Skeletal muscle cell (primary cell): ENCODE measurements at places on chromosomes 16 and 17.

DNA sequence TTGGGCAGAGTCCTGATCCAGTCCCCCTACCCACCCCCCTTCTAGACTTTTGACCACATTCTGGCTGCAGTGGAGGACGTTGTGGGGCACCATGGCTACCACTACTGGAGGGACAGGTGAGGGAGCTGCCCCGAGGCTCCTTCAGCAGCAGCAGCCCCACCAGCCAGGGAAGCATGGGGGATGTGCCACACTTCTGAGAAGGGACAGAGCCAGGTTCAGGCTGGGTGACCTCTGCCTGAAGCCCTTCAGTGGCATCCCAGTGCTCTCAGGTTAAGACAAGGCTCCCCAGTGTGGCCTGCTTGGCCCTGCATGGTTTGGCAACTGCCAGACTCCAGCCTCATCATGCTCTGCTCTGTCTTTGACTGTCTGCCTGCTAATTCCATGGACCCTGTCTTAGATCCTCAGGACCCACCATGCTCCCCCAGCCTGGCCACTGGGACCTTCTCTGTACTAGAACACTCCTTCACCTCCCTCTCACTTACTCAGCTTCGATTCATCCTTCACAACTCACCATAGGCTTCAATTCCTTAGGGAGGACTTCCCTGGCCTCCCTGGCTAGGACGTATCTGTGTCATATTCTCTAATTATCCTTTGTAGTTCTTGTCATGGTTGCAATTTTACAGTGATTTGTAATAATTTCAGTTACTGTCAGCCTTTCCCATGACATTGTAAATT lies 8.8 kb downstream of the SLC9A5 start:
- DNase-seq, result no peak

GRCh38 chr16:48622456-48623303 lies 12.7 kb upstream of the N4BP1 start:
- no peak for DNase-seq

DNA sequence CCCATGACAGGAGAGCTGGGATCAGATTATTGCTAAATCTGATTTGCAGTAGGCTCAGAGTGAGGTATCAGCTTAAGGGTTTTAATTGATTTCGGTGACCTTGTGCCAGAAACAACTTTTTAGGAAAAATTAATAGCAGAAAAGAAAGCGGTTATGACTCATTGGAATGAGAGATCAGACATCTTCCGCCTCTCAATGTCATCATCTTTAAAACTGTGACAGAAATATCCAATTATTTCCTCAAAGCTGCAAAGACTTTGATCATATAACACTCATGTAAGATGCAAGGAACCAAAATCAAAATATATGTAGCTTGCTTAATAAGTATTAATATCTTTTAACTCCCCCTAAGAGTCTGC lies 190.1 kb upstream of the FOXF1 start:
- DNase-seq, result no peak

GRCh38 chr17:32268734-32269288 lies 3.2 kb downstream of the RHBDL3 start:
- DNase-seq, result no peak

GRCh38 chr16:14334366-14335080 lies 263.4 kb downstream of the MRTFB start:
- no peak for DNase-seq
